ENCODE measurements at places on chromosomes 2 and 18. TPM values are rescaled to one million over a fixed set of nuclear protein-coding genes. Genes with fewer than 3 reads are reported as not detected.

IL1A gene
- 36.5 TPM for total RNA-seq

IL37 gene
- 1.3 TPM for total RNA-seq

MPV17 gene
- total RNA-seq, result 71.2 TPM

COL4A4 gene
- total RNA-seq, result 3.0 TPM

UCN gene
- 16.2 TPM for total RNA-seq

TMEM169 gene
- 0.37 TPM for total RNA-seq

ST8SIA5 gene
- total RNA-seq, result 1.3 TPM

GATA6 gene
- total RNA-seq, result 50.5 TPM

SIGLEC15 gene
- total RNA-seq, result 0.19 TPM

NT5DC4 gene
- total RNA-seq, result 2.8 TPM

GAREM1 gene
- total RNA-seq, result 16.2 TPM

TMEM178A gene
- total RNA-seq, result 5.7 TPM

SLC8A1 gene
- total RNA-seq, result 3.2 TPM

TMEM185B gene
- 72.5 TPM for total RNA-seq

UGT1A5 gene
- not detected for total RNA-seq

DNAJC5G gene
- total RNA-seq, result 57.9 TPM

ASXL2 gene
- 51.9 TPM for total RNA-seq

ACMSD gene
- not detected for total RNA-seq

SLC23A3 gene
- 0.39 TPM for total RNA-seq

DNAH7 gene
- total RNA-seq, result 14.9 TPM

NPPC gene
- total RNA-seq, result not detected

GTF2A1L gene
- 36.1 TPM for total RNA-seq

KYNU gene
- total RNA-seq, result 6.8 TPM

KCNG3 gene
- 12.4 TPM for total RNA-seq

TBR1 gene
- 2.4 TPM for total RNA-seq

Data from testis (tissue), 5 donors.